ENCODE measurements at places on chromosomes 5 and 9.

- DNase-seq = peak; percentile 33
Measured at GRCh38 chr9:78406146-78406545, 109.2 kb downstream of the PSAT1 start.

GRCh38 chr5:67316695-67317094 is 120.1 kb upstream of the CD180 start:
- DNase-seq = no peak

DNA sequence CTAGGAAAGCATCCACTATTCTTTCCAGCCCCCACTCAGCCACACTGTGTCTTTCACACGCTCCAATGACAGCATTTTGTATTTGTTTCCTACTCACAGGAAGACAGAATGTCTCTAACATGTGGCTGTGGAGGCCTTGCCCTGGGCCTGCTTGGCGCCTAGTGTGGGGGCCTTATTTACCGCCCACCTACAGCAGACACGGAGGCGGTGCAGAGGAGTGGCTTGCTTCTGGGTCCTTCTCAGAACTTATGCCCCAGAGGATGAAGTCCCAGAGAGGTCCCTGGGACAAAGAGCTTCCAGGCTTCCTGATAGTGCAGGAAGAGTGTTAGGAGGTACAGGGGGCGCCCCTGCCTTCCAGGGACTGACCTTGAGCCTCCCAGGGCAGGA is 8.5 kb upstream of the MRNIP start:
- DNase-seq = no peak

GRCh38 chr9:15642369-15642962 is 89.6 kb downstream of the CCDC171 start:
- DNase-seq = peak; percentile 37

GRCh38 chr9:84711936-84712335 is 42.4 kb downstream of the NTRK2 start:
- DNase-seq = peak; percentile 76

Data from fibroblast of skin of right quadriceps (primary cell).